CD4-positive, CD25-positive, alpha-beta regulatory T cell (primary cell): ENCODE measurements at places on chromosomes 2 and 18. TPM values are rescaled to one million over a fixed set of nuclear protein-coding genes. Genes with fewer than 3 reads are reported as not detected.

GKN1 gene
- total RNA-seq, result not detected

SLC23A3 gene
- 1.3 TPM for total RNA-seq

GPR75 gene
- total RNA-seq, result 5.1 TPM

GRCh38 chr2:24771764-24772586 lies 21.2 kb downstream of the PTRHD1 start:
- no peaks in the 10 kb centered on the region for H3K27me3 ChIP-seq
- peaks cover 25% of the 10 kb centered on the region for H3K36me3 ChIP-seq
- no peak overlapping the region for H3K4me3 ChIP-seq
- DNase-seq, result no peak

- no peak for DNase-seq
- no peak overlapping the region for H3K27ac ChIP-seq
- no peak overlapping the region for H3K4me3 ChIP-seq
- no peaks in the 10 kb centered on the region for H3K4me1 ChIP-seq
Measured at GRCh38 chr2:118133916-118134315, 45.6 kb downstream of the INSIG2 start.
